ENCODE measurements at places on chromosomes 3 and 15.

GRCh38 chr15:90585863-90586262 lies 56.1 kb downstream of the CRTC3 start:
- DNase-seq = no peak

DNA sequence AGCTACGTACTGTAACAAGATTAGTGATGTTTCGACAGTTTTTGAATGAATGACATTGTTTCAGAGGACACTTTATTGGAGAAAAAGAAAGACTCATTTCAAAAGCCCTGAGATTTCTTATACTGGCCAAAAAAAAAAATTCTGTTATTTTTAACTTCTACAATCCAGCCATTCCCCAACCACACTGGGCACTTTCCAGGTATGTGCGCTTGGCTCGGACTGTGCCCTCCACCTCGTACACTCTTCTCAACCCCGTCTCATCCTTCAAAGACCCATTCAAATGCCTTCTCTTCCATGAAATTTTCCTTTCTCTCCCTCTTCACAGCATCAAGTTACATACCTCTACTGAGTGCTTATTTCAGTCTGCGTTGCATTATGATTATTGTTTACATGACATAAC lies 328.5 kb upstream of the SOX2 start:
- no peak for DNase-seq

DNA sequence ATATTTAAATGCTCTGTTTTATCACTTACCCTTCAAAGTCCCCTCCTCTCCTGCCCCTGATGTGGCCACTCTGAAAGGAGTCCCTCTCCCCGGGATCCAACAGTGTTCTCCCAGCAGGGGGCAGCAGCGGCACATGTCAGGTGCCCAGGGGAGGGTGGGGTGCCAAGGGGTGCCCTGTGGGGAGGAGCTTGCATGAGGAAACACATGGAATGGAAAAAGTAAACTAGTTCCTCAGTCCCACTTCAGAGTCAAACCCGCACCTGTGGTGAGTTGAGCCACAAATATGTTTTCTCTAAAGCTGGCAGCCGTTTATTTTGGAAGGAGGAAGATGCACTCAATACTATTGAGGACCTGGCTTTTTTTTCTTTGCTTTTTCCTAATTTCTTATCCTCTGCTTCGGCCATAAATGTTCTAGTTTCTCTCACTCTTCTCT lies 30.1 kb upstream of the NRROS start:
- peak; percentile 90 for DNase-seq

- no peak for DNase-seq
These were observed 625.8 kb downstream of the TAFA4 start for GRCh38 chr3:68306571-68306970.

GRCh38 chr3:123327480-123327879 lies 121.4 kb downstream of the ADCY5 start:
- DNase-seq = no peak

DNA sequence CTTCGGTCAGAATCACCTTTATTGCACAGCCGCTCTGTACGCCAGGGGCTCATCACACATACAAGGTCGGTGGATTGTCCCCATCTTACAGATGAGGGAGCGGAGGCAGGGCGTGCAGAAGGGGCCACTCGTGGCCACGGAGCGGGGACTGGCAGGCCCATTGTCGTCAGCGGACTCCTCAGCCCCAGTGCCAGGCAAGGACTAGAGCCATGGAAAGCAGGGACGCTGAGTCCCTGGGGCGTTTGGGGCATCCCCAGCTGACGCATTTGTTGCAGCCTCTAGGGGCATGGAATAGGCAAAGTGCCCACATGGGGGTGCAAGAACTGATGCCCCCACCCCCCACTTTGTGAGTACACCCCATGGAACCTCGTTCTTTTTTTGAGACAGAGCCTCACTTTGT lies 29.8 kb upstream of the FURIN start:
- DNase-seq = no peak

- DNase-seq = no peak
These were observed 146.2 kb upstream of the TLE3 start for GRCh38 chr15:70243686-70244540.

GRCh38 chr15:31216215-31216911 lies 110.3 kb upstream of the KLF13 start:
- DNase-seq = peak; percentile 68

- DNase-seq = peak; percentile 35
These were observed 866 bp downstream of the TNIK start for GRCh38 chr3:171459137-171459941.

- no peak for DNase-seq
These were observed 124.7 kb downstream of the SRGAP3 start for GRCh38 chr3:9124730-9125129.

DNA sequence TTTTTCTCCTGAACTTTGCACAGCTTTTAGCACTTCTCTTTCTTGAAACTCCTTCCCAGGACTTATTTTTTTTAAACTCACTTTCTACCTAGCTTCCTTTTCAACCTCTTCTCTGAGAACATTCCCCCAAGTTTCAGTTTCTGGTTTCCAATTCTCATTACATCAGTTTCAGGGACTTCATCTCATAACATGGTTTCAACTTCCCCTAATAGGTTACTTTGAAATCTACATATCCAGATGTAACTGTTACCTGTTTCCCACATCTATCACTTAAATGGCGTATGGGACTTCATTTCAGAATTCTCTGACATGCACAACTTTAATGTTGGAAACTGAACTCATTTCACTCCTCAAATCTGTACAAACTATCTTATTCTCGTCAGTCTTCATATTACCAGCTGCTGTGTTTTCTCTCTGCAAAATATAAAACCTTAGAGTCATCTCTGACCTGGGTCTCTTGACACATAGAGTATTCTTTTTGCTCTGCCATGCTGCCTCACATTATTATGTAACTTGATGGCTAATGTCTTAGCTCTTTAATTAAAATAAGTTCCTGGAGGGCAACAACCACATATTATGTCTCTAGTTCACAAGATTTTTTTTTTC lies 58.4 kb downstream of the NME9 start:
- no peak for DNase-seq

DNA sequence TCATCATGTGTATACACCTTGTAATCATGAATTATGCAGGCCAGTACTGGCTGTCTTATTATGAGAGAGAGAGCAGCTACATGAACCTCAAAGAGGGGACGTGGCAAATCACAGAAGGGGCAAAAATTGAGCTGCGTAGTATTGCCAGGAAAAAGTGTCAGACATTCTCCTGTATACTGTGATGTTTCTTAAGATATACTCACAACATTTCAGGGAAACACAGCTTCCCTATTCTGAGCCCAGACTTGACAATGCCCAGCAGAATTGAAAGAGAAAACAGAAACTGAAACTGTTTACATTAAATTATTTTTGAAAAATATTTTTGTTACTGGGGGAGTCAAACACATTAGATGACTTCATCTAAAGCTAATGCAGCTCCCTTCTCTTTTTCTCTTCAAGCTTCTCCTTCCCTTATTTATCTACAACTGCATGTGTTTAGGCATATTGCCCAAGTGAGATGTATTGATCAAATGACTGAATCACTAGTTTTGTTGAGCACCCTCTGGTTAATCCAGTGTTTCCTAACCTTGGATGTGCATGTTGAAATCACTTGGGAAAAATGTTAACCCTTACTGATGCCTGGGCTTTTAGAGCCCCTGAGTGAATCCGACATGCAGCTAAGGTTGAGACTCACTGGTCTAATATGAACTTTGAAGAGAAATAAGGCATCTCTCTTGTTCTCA lies 39.5 kb downstream of the CADPS start:
- DNase-seq = no peak

- DNase-seq = no peak
These were observed 94.6 kb downstream of the DCLK3 start for GRCh38 chr3:36669764-36670163.

DNA sequence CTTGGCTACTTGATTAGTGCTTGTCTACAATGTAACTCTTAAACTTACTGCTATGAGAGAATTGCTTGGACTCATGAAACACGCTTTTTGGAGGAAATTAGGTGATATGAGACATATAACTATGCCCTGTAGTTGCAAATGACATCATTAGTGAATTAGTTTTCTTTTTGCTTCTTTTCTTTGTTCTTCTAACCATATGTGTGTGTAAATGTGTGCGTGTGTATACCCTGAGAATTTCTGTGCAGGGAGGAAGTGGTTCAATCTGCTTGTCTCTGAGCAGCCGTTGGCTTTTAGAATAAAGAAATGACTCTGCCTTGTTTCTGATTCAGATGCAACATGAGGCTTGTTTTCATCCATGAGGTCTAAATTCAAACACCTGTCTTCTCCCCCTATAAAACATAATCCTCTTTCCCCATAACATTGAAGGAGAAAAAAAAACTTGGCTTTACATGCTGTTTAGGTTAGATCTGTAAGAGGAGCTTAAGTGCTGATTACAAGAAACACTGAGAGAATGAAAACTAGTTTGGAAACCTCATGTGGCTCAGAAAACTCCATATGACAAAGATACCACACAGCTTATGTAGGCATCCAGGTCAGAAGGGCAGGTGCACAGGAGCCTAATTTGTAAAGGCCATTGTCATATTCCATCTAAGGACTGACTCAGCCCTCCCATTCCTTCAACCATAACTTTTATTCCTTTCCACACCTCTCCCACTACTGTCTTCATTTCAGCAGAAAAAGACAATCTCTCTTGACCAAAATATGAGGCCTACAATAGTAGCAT lies 30.5 kb upstream of the BLM start:
- DNase-seq = no peak

DNA sequence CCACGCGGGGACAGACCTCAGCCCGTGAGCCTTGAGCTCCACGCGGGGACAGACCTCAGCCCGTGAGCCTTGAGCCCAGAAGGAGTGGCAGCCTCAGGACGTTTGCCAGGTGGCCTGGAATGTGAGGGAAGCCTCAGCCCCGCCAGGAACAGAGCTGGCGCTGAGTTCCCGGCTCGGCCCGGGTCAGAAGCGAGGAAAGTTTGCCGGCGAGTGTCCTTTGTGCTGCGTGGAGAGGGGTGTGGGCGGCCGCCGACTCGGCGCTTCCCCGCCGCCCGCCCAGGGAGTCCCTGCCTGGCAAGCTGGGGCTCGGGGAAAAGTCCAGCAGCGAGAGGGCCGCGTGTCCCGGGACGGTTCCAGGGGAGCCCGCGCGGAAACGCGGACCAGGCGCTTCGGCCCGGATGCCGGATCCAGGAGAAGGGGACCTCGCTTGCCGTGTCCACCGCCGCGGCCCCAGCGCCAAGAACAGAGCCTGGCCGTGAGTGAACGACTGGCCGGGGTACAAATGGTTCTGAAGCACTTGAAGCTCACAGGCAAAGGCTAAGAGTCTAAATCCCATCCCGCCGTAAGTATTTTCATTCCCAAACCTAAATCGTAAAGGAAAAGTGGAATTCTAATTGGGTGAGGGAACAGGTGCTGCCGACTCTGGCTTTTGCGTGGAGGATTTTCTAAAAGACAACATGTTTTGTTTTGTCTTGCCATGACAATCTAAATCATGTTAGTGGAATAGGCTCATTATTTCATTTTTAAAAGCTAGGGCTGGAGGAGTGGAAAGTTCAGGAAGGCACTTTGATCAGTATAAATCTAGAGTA lies 1.7 kb downstream of the LRRN1 start:
- no peak for DNase-seq

DNA sequence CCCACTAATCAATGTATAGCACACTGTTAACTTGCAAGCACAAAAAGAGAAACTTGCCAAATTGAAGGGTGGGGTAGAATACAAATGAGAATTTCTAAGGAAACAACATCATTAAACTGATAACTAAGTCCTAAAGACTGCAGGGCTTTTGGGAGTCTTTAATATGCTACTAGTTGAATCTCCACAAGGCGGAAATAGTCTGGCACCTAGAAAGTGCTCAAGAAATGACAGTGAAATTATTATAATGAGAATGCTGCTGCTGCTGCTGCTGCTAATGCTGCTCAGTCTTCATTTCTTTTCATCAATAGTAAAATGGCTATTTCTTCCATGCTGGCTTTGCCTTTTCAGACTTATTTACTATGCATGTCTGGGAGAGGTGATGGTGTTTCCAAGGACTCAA lies 91.8 kb downstream of the BTD start:
- DNase-seq = no peak

DNA sequence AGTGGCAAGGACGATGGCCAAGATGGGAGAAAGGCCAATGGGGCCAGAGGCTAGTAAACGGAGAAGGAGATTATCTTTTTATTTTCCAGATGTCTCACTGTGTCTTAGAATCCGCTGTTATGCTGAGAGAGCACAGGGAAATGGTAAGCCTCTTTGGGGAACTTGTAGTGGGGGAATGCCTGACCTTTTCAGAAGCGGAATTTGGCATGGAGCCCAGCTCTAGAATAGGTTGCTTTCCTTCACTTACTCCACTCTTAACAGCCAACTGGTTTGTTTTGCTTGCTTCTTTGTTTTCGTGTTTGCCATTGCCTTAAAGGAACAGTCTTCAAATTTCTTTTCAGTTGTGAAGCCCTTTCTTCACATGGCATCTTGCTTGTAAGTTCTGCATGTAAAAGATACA lies 316.2 kb upstream of the THRB start:
- DNase-seq = no peak

DNA sequence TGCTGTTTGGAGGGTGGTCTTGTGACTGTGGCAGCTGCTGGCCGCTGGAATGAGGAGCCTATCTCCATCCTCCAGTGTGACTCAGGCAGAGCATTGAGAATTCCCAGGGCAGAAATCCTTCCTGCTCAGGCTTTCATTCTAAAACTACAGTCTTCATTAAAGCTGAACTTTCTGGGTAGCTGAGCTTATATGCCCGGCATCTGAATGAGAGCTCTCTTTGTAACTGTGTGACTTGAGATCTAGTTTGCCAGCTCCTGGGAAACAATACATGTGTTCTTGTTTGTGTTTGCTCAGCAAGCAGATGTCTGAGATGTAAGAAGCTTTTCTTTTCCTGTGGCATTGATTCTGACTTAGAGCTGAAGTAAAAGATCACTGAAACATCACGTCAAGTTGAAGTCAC lies 22.4 kb downstream of the RLBP1 start:
- no peak for DNase-seq

- DNase-seq = no peak
These were observed 62.9 kb upstream of the SEC13 start for GRCh38 chr3:10383850-10384248.

DNA sequence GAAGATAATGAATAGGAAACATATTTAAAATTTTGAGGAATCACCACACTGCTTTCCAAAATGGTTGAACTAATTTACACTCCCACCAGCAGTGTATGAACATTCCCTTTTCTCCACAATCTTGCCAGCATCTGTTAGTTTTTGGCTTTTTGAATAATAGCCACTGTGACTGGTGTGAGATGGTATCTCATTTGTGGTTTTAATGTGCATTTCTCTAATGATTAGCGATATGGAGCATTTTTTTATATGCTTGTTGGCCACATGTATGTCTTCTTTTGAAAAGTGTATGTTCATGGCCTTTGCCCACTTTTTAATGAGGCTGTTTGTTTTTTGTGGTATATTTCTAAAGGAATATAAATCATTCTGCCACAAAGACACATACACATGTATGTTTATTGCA lies 166.3 kb downstream of the NECTIN3 start:
- DNase-seq = no peak

- DNase-seq = no peak
These were observed 36.9 kb upstream of the SFMBT1 start for GRCh38 chr3:53082736-53083135.

- no peak for DNase-seq
These were observed 13.3 kb downstream of the XRN1 start for GRCh38 chr3:142434503-142434902.

Measured in AG08396 (cell line).